ENCODE measurements at places on chromosomes 5 and 9.

GRCh38 chr5:176389135-176390123 lies 878 bp downstream of the HIGD2A start:
- no peak for DNase-seq

DNA sequence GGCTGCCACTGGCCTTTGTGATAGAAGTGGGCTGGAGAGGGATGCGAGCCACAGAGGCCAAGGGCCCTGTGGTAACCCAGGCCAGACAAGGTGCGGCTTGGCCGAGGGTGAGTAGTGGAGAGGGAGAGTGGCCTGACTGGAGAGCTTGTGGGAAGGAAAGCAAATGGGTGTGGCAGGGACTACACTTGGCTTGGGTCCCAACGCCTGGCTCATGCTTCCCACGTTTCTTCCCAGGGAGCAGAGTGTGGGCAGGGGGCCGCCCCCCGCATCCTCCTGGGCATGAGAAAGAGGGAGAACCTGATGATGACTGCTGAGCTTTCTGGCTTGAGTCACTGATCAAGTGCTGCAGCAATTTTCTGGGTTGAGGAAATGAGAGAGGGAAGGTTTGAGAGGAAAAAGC lies 95.7 kb downstream of the ANKH start:
- no peak for DNase-seq

- no peak for DNase-seq
These were observed 252.7 kb upstream of the GRIA1 start for GRCh38 chr5:153237671-153238332.

DNA sequence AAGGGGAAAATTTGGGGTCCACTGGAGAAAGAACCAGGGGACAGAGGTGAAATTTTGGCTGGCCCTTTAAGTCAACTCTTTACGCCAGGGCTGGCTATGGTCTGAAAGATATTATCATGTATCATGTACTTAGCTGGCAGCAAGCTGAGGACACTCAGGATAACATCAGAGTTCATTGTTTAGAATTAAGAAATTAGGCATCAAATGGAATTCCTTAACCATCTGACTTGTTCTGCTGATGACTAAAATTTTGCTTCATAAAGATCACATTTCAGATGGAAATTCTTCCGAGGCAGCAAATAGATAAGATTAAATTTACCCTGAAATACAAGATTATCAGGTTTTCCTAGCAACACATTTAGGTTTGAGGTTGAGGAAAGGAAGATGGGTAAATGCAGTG lies 269.4 kb upstream of the KLF9 start:
- no peak for DNase-seq

DNA sequence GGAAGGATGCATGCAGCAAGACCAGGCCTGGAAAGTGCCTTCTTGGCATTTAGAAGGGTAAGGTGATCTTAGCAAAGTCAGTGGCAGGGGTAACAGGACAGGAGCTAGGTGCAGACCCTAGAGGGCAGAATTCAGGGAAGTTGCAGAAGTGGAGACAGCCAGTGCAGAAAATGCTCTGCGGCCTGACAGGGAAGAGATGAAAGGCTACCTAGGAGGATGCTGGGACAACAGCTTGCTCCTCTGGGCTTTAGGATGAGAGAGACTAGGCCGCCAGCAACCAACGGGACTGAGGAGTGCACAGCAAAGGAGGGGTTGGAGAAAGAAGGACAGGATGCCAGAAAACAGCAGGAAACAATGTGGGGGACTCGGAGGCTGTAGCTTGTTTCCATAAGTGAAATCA lies 219.9 kb downstream of the FSTL4 start:
- DNase-seq: no peak

DNA sequence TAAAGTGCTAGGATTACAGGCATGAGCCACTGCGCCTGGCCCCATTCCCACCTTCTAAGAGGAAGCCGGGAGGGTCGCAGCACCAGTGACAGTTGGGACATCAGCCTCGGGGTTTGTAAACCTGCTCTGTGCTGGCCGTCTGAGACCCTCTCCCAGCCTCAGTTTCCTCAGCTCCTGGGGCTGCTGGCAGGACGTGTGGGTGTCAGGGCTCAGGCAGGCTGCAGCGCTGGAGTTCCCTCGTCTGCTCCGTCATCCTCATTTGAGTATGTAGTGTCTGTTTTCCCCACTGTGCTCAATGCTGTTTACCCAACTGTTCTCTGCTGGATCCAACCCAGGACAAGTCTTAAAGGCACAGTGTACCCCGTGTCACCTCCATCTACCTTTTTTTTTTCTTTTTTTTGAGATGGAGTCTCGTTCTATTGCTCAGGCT lies 2.0 kb upstream of the NINJ1 start:
- peak; percentile 72 for DNase-seq

- no peak for DNase-seq
These were observed 21.3 kb upstream of the NCS1 start for GRCh38 chr9:130150779-130151382.

GRCh38 chr5:1438871-1439270 lies 6.4 kb downstream of the SLC6A3 start:
- DNase-seq: no peak

- DNase-seq: no peak
These were observed 247.1 kb downstream of the SYK start for GRCh38 chr9:91048749-91049148.

GRCh38 chr5:139915266-139915665 lies 119.7 kb downstream of the PSD2 start:
- DNase-seq: no peak

GRCh38 chr9:115192835-115193525 lies 75.0 kb upstream of the TNC start:
- peak; percentile 25 for DNase-seq

DNA sequence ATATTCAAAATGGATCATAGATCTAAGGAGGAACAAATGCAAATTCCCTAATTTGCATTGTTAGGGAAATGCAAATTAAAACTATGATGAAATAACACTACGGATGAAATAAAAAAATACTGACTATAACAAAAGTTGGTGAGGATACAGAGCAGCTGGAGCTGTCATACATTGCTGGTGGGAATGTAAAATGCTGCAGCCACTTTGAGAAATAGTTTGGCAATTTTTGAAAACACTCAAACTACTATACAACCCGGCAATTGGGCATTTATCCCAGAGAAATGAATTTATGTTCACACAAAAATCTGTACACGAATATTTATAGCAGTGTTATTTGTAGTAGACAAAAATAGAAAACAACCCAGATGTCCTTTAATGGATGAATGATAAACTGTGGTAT lies 22.5 kb downstream of the C5orf47 start:
- DNase-seq: no peak

- DNase-seq: no peak
These were observed 3.6 kb downstream of the AK1 start for GRCh38 chr9:127873886-127874285.

GRCh38 chr5:134577796-134578577 lies 52.5 kb downstream of the JADE2 start:
- peak; percentile 88 for DNase-seq

DNA sequence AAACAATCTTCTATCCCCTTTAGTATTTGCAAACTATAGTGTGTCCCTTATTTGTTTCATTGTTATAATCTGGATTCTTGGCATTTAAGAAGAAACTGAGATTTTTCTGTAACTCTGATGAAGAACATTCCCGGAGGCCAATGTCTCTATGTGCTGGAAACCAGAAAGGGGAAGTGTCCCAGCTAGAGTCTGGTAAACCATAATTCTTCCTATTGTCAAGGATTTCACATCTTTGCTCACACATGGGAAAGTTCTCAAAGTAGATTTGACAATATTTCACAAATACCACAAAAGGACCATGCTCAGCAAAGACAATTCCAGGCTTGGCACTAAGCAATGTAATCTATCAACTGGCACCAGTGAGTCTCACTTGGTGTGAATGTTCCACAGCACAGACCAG lies 146.8 kb downstream of the MUSK start:
- DNase-seq: peak; percentile 35

- DNase-seq: no peak
These were observed 31.4 kb downstream of the RXRA start for GRCh38 chr9:134357631-134358025.

- no peak for DNase-seq
These were observed 3.6 kb downstream of the FBXO38 start for GRCh38 chr5:148387325-148387724.

- no peak for DNase-seq
These were observed 15.3 kb upstream of the CD180 start for GRCh38 chr5:67211926-67212325.

DNA sequence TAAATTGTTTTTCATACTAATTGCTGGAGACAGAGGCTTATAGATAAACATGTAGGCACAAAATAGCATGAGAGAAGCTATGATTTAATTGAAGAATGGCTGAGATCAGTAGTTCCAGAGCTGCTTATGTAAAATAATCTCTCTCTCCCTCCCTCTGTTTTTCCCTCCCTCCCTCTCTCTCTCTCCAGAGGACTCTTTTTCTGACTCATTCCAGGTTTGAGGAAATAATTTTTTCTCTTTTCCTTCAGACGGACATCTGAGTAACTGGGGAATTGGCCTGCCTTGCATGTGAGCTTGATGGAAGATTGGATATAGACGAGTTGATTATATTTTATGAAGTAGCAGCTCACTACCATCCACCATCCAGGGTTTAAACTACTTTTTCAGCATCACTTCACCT lies 35.5 kb downstream of the KCTD16 start:
- no peak for DNase-seq

GRCh38 chr9:108642871-108643270 lies 212.9 kb downstream of the ACTL7B start:
- DNase-seq: peak; percentile 67

DNA sequence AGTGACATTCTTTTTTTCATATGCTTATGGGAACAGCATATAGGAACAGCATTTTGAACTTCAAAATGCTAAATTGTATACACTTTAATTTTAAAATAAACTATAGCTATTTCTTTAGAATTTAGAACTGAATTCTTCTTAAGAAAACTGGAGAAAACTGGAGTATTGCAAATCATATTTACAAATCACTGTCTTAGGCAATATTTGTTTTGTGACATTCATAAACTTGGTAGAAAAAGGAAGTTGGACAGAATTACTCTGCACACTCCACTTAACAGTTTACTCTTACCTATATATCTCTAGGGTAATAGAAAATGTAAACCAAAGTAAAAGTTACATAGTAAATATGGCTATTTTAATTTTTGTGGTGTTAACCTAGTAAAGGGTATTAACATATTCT lies 3.1 kb downstream of the DMRTA1 start:
- no peak for DNase-seq

GRCh38 chr5:9479990-9480389 lies 65.9 kb downstream of the SEMA5A start:
- DNase-seq: no peak

DNA sequence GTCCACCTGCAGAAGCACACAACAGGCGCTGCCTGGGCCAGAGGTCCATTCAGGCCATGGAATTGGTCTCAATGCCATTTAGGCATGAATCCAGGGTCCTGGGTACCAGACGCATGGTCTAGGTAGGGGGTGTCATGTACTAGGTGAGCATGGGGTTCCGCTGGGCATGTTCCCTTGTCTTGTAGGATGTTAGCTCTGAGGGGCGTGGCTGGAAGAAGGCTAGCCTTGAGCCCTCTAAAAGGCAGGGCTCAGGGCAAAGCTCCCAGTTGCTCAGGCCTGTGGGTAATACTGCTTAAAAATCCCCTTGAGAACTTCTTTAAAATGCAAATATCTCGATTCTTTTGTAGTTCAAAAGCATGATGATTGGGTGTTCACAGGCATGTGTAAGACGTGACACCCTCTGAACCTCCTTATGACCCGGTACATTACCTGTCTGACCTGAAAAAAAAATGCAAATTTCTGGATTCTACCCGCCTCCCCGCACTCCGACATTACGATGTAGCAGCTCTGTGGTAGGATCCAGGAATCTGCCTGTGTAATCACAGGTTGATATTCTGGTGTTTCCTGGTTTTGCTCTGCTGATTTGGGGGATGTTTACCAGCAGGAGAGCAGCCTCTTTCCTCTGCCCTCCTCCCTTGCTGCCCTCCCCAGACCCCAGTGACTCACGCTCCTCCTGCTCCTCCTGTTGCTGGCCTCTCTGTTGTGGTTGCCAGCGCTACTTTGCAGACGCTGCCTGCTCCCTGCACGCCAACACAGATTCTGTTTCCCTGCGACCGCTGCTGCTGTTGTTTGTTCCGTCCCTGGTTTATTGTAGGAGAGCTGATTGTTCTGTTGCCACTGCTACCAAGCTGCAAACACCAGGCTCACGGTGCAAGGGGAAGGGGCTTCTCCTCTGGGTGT lies 5.7 kb downstream of the TMC1 start:
- DNase-seq: peak; percentile 82

- no peak for DNase-seq
These were observed 759.1 kb downstream of the PRELID2 start for GRCh38 chr5:145076040-145076439.

DNA sequence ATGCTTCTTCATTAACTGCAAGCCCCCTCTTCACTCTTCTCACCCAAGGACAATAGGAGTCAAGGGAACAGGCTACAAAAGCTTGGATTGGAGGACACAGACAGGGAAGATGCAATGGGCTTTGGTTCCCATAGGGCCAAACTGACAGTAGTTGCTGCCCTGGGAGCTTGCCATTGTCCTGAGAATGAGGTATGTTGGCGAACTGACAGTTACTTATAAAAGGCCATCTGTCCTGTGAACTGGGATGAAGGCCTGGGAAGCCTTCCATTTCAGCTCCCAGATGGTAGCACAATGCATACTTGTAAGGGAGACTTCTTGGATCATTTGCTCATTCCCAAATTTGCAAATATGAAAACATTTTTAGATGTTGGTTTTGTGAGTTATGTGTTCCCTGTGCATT lies 88.9 kb downstream of the SNCAIP start:
- no peak for DNase-seq

GRCh38 chr5:10077791-10078545 lies 171.7 kb downstream of the ATPSCKMT start:
- DNase-seq: no peak

GRCh38 chr5:22699319-22699718 lies 153.8 kb downstream of the CDH12 start:
- DNase-seq: no peak

- no peak for DNase-seq
These were observed 8.8 kb upstream of the GPRIN1 start for GRCh38 chr5:176618783-176619182.

DNA sequence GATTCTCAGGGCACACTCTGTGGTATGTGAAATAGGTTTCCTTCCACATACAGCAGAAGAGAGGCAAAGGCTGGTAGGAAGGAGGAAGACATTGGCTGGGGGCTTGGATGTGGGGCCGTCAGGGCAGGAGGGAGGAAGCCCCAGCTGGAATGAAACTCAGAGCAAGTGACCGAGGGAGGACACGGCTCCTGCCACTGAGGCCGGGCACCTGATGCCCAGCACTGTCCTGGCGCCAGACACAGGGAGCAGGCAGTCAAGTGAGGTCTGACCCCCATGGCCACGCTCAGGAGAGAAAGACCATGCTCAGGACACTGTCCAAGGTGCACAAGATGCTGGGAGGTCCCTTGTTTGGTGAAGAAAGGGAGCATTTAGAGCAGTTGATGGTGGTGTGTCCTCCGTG lies 245.5 kb downstream of the CACNA1B start:
- DNase-seq: no peak

GRCh38 chr9:72315510-72316311 lies 49.3 kb downstream of the ZFAND5 start:
- no peak for DNase-seq

Data from suppressor macrophage treated with lipopolysaccharide for 1 hour (primary cell).